ENCODE measurements at places on chromosomes 1 and 21. TPM values are rescaled to one million over a fixed set of nuclear protein-coding genes. Genes with fewer than 3 reads are reported as not detected.

ZNF683 gene
- not detected for total RNA-seq

VWA5B1 gene
- not detected for total RNA-seq

RBBP4 gene
- 131 TPM for total RNA-seq

KISS1 gene
- total RNA-seq, result not detected
